T47D (cell line): ENCODE measurements at places on chromosomes 6 and 20.

GRCh38 chr20:25039697-25040437 lies 18.1 kb downstream of the ACSS1 start:
- DNase-seq: peak; percentile 37

GRCh38 chr6:73610444-73611275 lies 43.1 kb downstream of the SLC17A5 start:
- DNase-seq: no peak

DNA sequence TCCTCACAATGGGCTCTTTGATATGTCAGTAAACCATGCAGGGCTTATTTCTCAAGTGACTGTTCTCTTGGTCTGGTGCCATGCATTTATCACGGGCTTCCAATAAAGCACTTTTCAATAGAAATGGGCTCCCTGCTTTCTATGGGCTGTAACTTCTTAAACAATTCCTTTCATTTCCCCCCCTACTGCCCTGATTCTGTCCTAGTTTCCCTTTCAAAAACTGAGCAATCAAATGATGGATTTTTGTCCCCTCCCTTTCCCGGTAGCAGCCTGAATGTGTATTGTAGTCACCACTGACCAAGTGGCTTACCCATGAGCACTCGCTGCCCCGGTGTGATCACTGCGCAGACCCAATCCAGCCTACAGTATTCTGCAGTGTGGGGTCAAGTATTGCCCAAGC lies 13.9 kb downstream of the RPS10 start:
- no peak for DNase-seq

- DNase-seq: no peak
Observed at GRCh38 chr20:46951405-46951804, 56.8 kb downstream of the EYA2 start.

- no peak for DNase-seq
Observed at GRCh38 chr6:79208816-79209215, 25.7 kb downstream of the HMGN3 start.

DNA sequence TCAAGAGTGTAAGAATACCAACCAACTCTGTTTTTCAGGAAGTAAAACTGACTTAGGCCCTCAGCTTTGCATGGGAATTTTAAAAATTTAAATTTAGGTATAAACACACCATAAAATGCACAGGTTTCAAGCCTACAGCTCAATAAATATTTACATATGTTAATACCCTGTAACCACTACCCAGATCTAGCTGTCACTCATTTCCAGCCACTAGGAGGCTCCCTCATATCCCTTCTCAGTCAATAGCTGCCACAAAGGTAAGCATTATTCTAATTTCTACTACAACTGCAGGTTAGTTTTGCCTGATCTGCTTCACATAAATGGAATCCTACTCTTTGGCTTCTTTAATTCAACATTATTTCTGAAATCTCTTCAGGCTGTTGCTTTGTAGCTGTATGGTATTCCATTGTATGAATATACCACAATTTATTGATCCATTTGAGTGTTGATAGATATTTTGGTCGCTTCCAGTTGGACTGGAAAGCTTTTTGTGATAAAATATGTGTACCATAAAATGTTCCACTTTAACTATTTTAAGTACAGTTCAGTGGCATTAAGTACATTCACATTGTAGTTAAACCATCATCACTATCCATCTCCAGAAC lies 32.5 kb upstream of the MEI4 start:
- peak; percentile 51 for DNase-seq

DNA sequence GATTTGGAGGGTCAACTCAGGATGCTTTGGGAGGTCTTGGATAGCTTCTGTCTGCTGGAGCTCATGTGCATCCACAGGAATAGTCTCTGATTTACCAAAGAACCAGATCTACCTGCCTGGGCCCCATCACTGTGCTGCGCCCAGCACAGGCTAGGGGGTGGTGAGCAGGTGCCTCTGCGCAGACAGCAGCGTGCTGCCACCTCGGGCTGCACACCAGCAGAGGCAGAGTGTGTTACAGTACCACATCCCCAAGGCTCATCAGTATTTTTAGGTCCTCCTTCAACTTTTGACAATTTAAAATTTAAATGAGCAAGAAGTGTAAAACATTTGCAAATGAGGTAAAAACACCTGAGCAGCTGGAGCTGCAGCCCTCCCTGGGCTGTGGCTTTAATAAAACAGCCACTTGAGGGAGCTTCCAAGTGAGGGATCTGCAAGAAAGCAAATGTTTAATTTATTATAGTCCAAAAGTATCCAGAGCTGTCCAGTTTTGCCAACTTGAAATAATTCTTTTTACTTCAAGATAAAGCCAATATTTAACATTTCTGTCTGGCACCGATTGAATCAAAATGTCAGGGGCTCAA lies 324.9 kb downstream of the ZFAND3 start:
- no peak for DNase-seq
